ENCODE measurements at places on chromosomes 5 and 9. TPM values are rescaled to one million over a fixed set of nuclear protein-coding genes. Genes with fewer than 3 reads are reported as not detected.

Gene NTNG2
- total RNA-seq: 0.58 TPM

Gene PCDHB3
- total RNA-seq: 0.23 TPM

Gene IFNB1
- total RNA-seq: not detected

Gene TIMD4
- not detected for total RNA-seq
